Stimulated activated CD4-positive, alpha-beta T cell treated with anti-CD3 and anti-CD28 coated beads, Interleukin-12 subunit alpha, Interleukin-12 subunit beta, amount 100 ng/mL, for 48 hours (primary cell): ENCODE measurements at places on chromosomes 16 and 17.

GRCh38 chr16:5706211-5706610, 608.6 kb upstream of the EEF2KMT start:
- DNase-seq, result no peak

- no peak for DNase-seq
Measured at GRCh38 chr16:1992704-1993317, 3.0 kb downstream of the SYNGR3 start.

- DNase-seq, result no peak
Measured at GRCh38 chr17:21141331-21141730, 14.6 kb downstream of the DHRS7B start.

DNA sequence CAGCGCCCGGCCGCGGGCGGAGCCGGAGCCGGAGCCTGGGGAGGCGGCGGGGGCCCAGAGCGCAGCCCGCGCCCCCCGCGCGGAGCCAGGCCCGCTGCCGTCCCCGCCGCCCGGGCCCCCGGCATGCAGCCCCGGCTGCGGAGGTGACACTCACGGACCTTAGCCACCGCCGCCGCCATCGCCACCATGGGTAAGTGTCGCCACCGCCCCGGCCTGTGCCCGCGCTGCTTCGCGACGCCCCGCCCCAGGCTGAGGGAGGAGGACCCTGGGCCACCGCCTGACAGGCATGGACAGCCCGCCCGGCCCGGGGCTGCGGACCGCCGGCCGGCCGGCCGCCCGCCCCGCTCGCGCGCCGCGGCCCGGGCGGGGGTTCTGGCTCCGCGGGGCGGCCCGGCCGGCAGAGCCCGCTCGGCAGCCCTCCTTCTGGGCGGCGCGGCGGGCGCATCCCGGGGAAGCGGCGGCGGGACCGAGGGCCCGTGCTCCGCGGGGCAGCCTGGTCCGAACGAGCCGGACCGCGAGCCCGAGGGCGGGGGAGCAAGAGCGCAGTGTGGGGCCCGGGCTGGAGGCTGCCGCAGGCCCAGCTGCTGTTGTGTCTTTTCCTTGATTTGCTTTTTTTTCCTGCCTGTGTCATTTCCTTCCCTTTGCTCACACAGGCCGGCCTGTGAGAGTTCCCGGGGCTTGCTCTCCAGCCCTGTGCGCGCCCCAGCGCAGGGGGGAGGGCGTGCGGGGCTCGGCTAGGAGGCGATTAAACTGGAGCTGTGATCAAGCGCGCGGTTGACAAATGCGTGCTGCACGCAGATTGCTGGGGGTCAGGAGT, 565 bp downstream of the MAP3K3 start:
- no peak for DNase-seq

GRCh38 chr17:17827826-17828621, 8.8 kb downstream of the SREBF1 start:
- DNase-seq, result no peak

DNA sequence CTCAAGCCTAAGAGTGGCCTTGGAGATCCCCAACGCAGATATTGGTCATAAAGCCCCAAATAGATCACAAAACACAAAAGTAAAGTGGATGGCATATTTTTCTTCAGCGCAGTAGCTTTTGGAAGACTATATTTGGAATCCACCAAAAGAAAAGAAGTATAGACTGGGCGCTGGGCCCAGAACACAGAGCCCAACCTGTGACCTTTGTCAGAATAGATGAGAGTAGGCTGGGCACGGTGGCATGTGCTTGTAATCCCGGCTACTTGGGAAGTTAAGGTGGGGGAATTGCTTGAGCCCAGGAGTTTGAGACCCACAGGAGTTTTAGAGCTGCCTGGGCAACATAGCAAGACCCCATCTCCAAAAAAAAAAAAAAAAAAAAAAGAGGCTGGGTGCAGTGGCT, 14.6 kb downstream of the SCIMP start:
- no peak for DNase-seq

DNA sequence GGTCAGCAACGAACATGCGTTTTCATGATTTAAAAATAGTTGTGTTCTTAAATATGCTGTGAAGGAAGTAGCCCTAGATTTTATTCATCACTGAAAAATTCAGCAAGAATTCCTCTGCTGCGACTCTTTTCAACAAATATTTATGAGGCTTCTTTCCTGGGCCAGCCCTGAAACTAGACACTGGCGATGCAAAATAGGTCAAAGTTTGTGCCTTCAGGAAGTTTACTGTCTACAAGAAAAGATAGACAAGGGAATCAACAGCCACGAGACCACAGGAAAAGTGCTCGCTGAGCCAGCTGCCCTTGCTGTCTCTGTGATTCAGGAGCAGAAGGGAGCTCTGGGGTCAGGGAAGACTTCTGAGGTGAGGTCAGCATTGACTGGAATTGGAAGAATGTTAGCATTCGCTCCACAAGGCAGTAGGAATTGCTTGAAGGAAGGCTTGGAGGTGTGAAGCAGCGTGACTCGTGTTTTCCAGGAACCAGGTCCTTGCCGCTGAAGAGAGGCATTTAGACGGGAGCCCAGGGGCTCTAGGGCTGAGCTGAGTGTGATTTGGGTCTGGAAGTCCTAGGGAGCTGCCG, 1.9 kb upstream of the RPL26 start:
- no peak for DNase-seq

GRCh38 chr16:83887564-83887963, 11.4 kb upstream of the MLYCD start:
- DNase-seq, result no peak

- no peak for DNase-seq
Measured at GRCh38 chr16:53817812-53818550, 114.0 kb downstream of the FTO start.

- DNase-seq, result no peak
Measured at GRCh38 chr16:16881814-16882213, 502.9 kb downstream of the NPIPA7 start.
